Caco-2 (cell line): ENCODE measurements at places on chromosomes 1 and 21. TPM values are rescaled to one million over a fixed set of nuclear protein-coding genes. Genes with fewer than 3 reads are reported as not detected.

GRCh38 chr1:218350801-218351266, 5.7 kb downstream of the TGFB2 start:
- H3K27ac ChIP-seq: no peak overlapping the region
- no peaks in the 10 kb centered on the region for H3K36me3 ChIP-seq
- DNase-seq: no peak
- no peaks in the 10 kb centered on the region for H3K27me3 ChIP-seq

GRCh38 chr21:15130751-15131150, 66.0 kb upstream of the NRIP1 start:
- no peak overlapping the region for H3K27ac ChIP-seq
- H3K4me3 ChIP-seq: no peak overlapping the region
- H3K4me1 ChIP-seq: peaks cover 7% of the 10 kb centered on the region; the same call in 1 of the 2 replicates

DNA sequence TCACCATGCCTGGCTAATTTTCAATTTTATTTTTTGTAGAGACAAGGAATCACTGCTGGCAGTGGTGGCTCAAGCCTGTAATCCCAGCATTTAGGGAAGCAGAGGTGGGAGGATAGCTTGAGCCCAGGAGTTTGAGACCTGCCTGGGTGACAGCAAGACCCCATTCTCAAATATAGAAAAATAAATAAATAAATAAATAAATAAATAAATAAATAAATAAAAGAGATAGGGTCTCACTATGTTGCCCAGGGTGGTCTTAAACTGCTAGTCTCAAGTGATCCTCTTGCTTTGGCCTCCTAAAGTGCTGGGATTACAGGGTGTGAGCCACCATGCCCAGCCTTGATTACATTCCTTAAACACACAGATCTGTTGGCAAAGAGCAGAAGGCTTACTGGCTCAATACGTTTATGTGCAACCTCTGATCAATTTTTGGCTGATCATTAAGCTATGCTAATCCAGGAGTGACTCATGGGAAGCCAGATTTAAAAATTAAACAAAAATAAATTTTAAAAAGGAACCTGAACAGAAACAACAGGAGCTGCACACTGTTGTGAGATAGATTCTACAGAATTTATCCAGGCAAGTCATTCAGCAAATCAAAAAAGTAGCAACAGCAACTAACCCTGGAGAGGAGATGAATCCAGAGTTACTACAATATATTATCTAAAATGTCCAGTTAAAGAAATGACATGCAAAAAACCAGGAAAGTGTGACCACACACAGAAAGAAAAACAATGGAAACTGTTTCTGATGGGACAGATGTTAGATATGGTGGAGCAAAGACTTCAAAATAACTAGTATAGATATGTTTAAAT, 79.4 kb downstream of the RPE65 start:
- no peak for DNase-seq
- no peak overlapping the region for H3K27ac ChIP-seq
- H3K27me3 ChIP-seq: no peaks in the 10 kb centered on the region
- no peaks in the 10 kb centered on the region for H3K4me1 ChIP-seq

- H3K27ac ChIP-seq: no peak overlapping the region
- no peak for DNase-seq
- H3K4me1 ChIP-seq: no peaks in the 10 kb centered on the region
- no peaks in the 10 kb centered on the region for H3K36me3 ChIP-seq
- no peaks in the 10 kb centered on the region for H3K27me3 ChIP-seq
Measured at GRCh38 chr1:61563611-61564010, 161.3 kb downstream of the TM2D1 start.

DNA sequence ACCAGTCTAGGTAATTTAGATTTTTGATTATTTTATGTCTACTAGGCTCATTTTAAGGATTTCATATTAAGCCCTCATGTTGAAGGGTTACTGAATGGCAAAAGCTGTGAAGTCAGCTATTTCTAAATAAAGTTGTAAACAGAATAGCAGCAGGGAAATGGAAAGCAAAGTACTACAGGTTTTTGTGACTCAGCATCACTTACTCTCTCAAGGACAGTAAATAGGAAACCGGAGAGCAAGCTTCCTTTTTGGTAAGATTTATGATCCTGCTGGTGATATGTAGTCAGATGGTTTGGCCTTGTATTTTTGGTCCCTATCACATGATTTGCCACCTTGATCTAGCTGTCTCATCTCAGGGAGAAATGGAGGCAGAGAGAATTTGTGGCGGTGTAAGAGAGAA, 226.0 kb downstream of the RPS6KC1 start:
- no peak for DNase-seq
- H3K27ac ChIP-seq: no peak overlapping the region
- no peaks in the 10 kb centered on the region; the same call in 1 of the 2 replicates for H3K36me3 ChIP-seq

- H3K27me3 ChIP-seq: no peaks in the 10 kb centered on the region
- no peaks in the 10 kb centered on the region for H3K4me1 ChIP-seq
- DNase-seq: no peak
- H3K36me3 ChIP-seq: no peaks in the 10 kb centered on the region
Measured at GRCh38 chr1:6294890-6295556, 34.1 kb upstream of the GPR153 start.

DNA sequence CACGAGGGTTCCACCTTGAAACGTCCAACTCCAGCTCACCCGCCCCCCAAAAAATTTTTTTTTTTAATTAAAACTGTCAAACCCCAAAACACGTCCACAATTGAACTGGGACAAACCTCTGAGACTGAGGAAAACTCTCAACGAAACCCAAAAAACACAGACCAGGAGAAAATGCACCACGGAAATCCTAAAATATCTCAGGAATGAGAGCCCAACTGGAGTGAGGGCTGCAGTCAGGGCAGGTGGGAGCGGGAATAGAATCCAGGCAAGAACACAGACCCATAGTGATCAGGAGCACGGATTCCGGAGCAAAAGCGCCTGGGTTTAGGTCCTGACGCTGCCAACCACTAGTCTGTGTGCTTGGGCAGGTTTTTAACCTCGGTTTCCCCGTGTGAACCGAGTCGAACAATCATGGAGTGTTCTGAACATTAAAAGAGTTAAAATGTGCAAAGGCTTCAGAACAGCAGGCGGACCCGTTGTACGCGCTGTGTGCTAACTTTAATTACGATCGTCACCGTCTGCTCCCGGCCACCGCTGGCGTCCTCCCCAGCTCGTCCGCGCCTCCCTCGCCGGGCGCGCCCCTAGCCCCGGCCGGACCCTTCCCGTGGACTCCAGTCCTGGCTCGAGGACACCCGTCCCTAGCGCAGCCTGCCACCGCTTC, 624 bp downstream of the ARHGAP29 start:
- DNase-seq: peak; percentile 34
- H3K4me3 ChIP-seq: peak overlapping the region; percentile 81
- no peaks in the 10 kb centered on the region for H3K36me3 ChIP-seq

DNA sequence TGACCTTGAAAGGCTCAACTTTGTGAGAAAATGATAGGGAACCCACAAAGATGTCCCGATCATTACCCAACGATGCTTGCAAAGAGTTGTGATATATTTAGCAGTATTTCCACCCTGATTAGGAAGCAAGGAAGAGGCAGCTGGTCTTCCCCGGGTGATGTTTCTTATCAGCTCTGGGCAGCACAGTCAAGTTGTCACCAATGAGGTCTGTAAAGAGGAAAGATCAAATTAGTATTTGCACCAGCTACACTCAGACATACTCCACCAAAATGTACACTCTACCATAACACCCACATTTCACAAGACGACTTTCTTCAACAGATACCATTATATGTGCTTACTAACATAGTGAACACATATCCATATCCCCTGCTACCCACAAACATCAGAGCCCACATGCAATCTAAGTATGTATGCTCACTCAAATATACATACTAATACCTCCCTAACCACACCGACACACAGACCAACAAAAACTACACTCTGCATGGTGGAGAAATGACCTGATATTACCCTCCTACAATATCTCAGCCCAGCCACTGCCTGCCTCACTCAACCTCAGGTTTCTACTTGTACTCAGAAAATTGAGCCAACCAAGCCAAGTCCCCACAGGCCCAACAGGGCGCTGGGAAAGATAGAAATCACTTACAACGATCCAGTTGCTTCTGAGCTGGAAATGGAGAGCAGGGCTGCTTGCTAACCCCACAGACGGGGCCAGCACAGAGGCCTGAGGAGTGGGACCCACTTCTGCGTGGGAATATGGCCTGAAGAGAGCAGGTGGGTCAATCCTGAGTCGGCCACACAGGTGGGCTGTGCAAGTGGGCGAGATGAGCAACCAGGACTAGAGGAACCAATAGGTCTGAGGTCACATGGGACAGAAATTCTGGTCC, 4.6 kb upstream of the BTG2 start:
- no peaks in the 10 kb centered on the region for H3K27me3 ChIP-seq
- DNase-seq: no peak
- H3K36me3 ChIP-seq: no peaks in the 10 kb centered on the region
- no peak overlapping the region for H3K27ac ChIP-seq
- peaks cover 19% of the 10 kb centered on the region for H3K4me1 ChIP-seq
- H3K4me3 ChIP-seq: no peak overlapping the region

DNA sequence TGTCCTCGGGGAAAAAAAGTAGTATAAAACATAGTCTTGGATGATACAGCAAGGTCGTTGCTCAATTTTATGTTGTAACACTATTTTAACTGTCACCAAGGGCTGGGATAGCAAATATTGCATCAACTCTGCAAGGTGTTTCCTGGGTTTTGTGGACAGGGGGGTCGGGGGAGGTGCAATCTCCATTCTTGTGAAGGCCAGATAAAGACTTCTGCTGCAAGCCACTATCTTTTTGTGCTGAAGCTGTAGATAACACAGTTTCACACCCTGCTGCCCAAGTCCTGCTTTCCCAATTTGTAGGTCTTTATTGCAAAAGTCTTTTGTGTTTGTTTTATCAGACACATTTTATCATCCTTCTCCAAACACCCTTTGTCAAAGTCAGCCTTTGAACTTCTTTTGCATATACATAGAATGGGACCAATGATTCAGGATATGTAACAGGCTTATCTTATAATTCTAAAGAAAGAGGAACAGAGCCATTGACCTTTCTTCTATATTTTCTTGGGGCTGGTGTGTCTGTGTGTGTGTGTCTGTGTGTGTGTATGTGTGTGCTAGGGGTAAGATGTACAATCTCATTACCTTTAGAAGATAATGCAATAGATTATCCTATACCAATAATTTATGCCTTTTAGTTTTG, 140.6 kb downstream of the RUNX1 start:
- H3K27ac ChIP-seq: peak overlapping the region; percentile 83
- DNase-seq: peak; percentile 92
- peaks cover 19% of the 10 kb centered on the region for H3K4me1 ChIP-seq

DNA sequence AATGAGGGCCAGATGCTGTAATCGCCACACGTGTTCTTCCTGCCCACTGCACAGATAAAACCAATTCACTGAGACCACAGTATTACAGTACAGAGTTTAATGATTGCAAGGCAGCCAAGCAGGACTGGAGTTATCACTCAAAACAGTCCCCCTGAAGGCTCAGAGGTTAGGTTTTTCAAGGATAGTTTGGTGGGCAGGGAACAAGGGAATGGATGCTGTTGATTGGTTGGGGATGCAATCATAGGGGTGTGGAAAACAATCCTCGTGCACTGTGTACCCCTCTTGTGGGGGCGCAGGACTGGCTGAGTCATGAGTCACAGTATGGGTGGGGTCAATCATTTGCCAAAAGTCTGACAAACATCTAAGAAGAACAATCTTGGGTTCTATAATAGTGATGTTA, 12.4 kb upstream of the USP1 start:
- no peaks in the 10 kb centered on the region for H3K36me3 ChIP-seq
- H3K27me3 ChIP-seq: no peaks in the 10 kb centered on the region
- DNase-seq: no peak
- H3K4me3 ChIP-seq: no peak overlapping the region
- H3K4me1 ChIP-seq: peaks cover 17% of the 10 kb centered on the region
- peak overlapping the region; percentile 78 for H3K27ac ChIP-seq

The C1QTNF12 gene
- 3.4 and 3.7 TPM in 2 replicates for total RNA-seq

The FCRL2 gene
- not detected in 2 replicates for total RNA-seq

The FCRLB gene
- 0.29 and 0.30 TPM in 2 replicates for total RNA-seq

The LAPTM5 gene
- total RNA-seq: 0.14 TPM in 1 of 2 replicates, not detected in the other

The DTL gene
- total RNA-seq: 20.3 and 23.6 TPM in 2 replicates

The ZSCAN20 gene
- 2.7 and 3.0 TPM in 2 replicates for total RNA-seq
